Inflammatory macrophage treated with lipopolysaccharide for 1 hour (primary cell): ENCODE measurements at places on chromosomes 5 and 9.
A peak's percentile ranks its signal among the peaks of the same experiment; 100 is the strongest.

GRCh38 chr9:106859957-106860720, 2.8 kb upstream of the ZNF462 start:
- no peak for DNase-seq

DNA sequence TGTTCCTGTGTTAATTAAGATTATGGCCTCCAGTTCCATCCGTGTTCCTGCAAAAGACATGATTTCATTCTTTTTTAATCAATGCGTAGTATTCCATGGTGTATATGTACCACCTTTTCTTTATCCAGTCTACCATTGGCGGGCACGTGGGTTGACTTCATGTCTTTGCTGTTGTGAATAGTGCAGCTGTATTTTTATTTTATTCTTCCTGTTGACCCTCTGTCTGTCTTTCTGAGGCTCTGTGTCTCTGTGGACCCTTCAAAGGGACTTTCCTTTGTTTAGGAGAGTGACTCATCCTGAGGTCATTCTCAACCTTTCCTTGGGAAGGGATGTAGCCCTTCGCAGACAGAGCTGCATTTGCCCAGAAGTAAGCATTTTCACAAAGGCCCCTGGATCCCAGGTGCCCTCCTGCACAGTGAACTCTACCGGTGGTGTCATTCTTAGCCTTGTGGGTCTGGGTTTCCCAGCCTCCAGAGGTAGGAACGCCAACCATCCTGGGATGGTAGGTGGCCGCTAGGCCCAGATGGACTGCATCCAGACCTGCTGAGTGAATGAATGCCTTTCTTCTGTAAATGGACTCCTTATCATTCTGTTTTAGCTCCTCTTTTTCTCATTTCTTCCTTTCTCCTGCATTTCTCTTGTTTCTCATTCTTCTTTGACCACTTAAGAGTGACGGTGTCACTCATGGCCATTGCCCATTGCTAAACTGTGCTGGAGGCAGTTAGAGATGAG, 22.4 kb downstream of the TRIO start:
- no peak for DNase-seq

- DNase-seq = no peak
Observed at GRCh38 chr9:78005231-78006002, 26.2 kb downstream of the GNAQ start.

GRCh38 chr5:176695073-176695472, 47.8 kb downstream of the TSPAN17 start:
- no peak for DNase-seq

DNA sequence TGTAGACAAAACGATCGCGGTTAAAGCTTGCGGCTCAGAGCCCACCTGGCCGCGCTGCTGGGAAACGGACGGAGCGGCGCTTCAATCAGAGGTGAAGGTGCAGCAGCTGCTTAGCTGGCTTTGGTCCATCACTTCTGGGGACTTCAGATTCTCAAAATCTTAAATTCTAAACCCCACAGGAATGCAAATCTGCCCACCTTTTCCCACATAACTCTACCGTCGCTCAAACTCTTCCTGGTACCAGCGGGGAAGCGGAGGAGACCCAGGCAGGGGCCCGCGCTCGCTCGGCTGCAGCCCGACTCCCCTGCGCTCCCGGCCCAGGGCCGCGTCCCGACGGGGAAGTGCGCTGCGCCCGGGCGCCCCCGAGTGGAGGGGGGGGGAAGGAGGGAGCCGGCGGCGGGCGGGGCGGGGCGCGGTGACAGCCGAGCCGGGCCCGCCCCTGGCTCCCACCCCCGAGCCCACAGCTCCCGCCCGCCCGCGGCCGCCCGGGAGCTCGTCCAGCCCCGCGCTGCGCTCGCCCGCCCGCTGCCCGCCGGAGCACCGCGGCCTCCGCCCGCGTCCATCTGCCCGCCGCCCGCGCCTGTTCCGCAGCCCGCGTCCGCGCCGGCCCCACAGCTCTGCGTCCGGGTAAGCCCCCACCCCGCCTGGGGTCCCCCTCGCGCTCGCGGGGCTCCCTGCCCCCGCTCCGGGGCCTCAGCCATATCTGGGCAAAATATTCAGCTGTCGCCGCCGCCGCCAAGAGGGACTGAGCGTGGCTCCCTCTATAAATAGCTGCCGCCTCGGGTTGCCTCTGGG, at the start of gene TMOD1:
TMOD1 (plus strand) TSS at position 490 of the 795 bp plus-strand sequence. CDS start 22,523 bp downstream, outside the sequence.
- DNase-seq = peak; percentile 45

GRCh38 chr9:109780453-109781033, 545 bp downstream of the PALM2AKAP2 start:
- DNase-seq = no peak

GRCh38 chr5:96991708-96992107, 55.8 kb downstream of the LNPEP start:
- no peak for DNase-seq

GRCh38 chr9:16306586-16306985, 563.9 kb downstream of the BNC2 start:
- no peak for DNase-seq

DNA sequence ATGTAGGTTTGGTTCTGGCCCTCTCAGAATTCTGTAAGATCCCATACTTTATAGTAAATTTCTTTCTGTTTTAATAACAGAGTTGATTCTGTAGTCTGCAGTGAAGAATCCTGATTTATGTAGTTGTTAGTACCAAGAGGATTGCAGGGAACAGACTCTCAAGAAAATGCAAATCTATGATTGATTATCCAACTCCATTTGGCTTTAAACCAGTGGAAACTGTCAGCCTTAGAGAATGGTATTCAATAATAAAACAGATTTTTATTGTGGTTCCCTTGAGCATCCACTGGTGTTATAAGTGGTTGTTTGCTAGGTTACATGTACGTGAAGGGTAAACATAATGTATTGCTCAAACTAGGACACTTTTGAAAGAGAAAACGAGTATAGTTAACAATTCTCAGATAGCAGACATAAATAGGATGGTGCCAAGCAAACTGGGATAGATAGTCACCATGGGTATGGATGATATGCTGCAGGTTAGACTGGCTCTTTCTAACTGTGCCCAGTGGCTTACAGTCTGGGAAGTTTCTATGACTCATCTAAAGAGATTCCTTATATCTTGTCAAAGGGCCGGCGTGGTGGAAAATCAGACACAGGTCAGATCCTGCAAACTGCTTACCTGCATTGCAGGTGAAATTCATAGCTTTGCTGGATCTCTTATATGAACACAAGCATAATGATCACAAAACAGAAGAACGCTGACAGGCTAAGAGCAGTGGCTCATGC, 41.7 kb upstream of the RPS23 start:
- DNase-seq = no peak

DNA sequence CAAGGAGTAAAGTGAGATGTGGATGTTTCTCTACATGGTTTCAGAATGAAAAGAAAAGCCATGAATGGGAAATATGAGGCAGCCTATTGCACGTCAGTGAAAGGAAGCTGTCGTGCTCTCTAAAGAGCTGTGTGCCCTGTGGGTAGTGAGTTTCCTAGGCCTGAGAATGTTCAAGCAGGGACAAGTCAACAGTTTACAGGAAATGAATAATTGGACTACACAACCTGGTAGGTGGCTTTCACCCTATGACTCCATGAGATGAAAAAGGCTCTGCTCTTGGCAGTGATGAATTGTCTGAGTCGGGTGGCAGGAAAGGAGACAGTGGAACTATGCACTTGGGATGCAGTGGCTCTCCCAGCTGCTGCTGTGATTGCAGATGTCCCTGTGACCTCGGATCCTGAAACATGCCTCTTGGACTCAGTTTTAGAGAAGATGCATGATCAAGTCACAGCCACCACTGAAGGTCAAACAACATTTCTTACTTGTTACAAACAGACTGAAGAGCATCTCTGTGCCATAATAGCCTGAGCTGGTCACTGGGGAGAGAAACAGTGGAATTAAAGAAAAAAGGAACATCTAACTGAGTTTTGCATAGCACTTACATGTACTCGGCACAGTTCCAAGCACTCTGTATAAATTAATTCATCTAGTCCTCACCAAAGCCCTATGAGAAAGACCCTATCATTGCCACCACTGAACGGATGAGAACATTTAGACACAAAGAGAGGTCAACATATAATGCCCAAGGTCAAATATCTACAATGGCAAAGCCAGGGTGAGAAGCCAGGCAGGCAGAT, 293.7 kb downstream of the SPOCK1 start:
- DNase-seq = no peak

GRCh38 chr5:83531661-83532060, 60.1 kb downstream of the VCAN start:
- DNase-seq = no peak

- no peak for DNase-seq
Observed at GRCh38 chr5:32004404-32004803, 169.7 kb downstream of the GOLPH3 start.

DNA sequence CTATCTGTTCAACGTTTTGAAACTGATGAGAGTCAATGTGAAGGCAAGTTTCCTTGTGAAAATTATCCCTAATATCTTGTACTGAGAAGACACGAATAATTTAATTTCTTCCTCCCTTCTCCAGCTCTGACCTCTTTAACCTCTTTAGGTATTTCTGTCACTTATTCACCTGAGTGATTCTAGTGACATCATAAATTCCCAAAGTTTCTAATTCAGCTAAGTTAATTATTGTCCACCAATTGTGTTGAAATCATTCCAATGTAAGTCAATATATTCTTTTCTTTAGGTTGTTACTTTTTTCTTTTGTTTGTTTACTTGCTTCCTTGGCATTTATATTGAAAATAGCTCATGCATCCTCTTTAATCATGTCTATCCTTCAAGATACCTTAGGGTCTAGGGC, 143.8 kb downstream of the PAPPA start:
- no peak for DNase-seq

DNA sequence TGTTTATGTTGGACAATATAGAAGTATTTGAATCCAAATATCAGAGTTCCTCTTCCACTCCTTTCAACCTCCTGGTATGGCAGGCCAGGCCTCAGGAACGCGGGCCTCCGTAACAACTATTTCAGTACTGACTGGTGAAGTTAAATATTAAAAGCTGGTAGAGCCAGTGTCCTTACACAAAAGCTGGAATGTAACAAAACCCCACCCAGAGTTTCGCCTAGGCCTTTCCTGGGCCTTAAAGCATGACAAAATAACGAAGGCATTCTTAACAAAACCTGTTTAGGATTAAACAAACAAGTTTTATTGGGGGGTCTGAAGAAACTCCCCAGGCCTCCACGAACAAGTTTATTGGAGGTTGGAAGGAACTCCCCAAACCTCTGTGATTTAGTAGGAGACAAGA, 61.6 kb upstream of the GNE start:
- no peak for DNase-seq

GRCh38 chr5:44663991-44664710, 144.6 kb upstream of the MRPS30 start:
- DNase-seq = no peak

DNA sequence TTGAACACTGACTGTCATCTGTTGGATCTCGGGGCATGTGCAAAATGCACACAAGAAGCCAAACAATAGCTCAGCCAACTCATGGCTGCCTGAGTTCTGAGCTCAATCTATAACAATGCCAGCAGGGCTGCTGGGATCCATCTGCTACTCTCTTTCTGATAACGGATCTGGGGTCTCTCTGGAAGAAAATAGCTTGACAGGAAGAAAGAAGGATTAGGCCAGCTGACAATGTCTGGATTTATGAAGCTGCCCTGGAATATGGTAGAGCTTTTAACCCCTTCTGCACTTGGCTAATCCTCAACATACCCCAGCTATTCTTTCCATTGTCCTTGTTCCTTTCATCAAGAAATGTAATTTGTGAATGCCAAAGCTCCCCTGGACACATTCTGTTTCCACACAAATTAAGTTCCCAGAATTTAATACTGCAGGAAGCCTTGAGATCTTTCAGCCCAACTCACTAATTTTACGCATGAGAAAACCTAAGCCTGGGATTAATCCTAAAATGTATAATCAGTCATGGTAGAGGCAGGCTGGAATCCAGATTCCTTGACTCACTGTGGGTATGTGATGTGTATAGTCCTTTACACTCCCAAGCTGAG, 62.7 kb upstream of the PCA3 start:
- no peak for DNase-seq

GRCh38 chr5:137989419-137989818, 43.5 kb downstream of the FAM13B start:
- DNase-seq = no peak

DNA sequence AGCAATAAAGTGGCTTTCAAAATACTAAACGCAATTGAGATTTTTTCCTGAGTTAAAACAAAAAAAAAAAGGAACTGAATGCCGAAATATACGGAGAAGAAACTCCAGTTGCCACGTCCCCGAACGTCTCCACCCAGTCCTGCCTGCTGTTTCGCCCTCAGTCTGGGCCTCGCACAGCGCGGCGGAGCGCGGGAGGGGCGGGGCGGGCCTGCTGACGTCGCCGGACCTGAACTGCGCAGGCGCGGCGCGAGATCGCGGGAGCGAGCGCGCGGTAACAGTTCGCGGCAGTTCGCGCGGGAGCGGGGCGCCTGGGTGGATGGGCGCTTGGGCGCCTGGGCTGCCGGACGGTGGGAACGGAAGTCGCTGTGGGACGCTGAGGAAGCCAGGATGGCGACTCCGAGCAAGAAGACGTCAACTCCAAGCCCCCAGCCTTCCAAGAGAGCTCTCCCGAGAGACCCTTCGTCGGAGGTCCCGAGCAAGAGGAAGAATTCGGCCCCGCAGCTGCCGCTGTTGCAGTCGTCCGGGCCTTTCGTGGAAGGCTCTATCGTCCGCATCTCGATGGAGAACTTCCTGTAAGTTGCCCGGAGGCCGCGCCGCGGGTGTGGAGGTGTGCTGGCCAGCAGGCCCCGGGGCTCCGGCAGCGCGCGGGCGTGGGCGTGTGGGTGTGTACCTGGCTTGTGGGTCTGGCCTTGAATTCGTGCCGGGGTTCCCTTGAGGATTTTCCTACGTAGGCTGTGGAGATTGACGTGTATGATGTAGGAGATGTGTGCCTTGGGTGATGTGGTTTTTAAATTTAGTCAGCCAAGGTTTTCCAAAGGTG, at the start of gene SMC5:
SMC5 (plus strand) TSS at position 287 of the 820 bp plus-strand sequence; CDS start at position 388, 101 bp downstream.
- peak; percentile 86 for DNase-seq

DNA sequence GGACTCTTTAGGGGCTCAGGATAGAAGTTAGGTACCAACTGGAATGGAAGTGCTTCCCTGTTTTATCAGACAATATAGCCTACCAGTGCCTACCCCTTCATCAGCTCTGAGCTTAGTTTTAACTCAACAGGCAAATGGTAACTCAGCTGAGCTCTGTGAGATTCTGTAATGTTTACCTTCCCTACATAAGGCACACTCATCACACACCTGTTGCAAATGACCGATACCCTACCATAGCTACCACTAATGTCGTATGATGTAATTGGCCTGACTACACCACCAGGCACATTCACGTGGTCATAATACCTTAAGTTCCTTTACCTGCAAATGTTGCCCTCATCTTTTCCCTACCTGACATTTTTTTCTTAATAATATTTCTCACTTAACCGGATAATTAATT, 254.8 kb downstream of the ADGRV1 start:
- DNase-seq = no peak
